ENCODE measurements at places on chromosomes 4 and X. TPM values are rescaled to one million over a fixed set of nuclear protein-coding genes. Genes with fewer than 3 reads are reported as not detected.
A peak's percentile ranks its signal among the peaks of the same experiment; 100 is the strongest.

- DNase-seq = no peak
Observed at GRCh38 chr4:158841540-158841939, 72.7 kb downstream of the FNIP2 start.

Gene AMBN
- not detected for total RNA-seq

GRCh38 chrX:115174548-115174947 lies 14.7 kb upstream of the RBMXL3 start:
- no peak for DNase-seq

Gene DNASE1L1
- total RNA-seq = 26.8 TPM

Gene CT47B1
- total RNA-seq = not detected

- no peak for DNase-seq
Observed at GRCh38 chr4:147037069-147037468, 91.4 kb upstream of the TTC29 start.

GRCh38 chr4:24924309-24924781 lies 11.5 kb upstream of the CCDC149 start:
- DNase-seq = no peak

Gene MED14
- 60.6 TPM for total RNA-seq

DNA sequence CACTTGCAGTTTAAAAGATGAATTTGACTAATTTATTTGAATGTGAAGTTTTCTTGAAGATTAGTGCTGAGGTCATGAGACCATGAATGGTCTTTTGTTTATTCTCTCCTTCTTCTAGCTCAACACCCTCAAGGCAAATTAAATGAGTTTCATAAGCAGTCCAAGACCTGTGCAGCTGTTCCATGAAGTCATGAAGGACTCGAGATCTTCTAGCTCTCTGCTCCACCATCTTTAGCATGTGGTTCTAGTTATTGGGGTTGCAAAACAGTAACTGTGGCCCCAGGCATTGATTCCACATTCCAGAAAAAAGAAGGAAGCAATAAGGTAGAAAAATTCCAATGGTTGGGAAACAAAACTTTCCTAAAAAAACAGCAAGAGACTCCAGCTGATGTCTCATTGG lies 84.2 kb upstream of the HS3ST1 start:
- no peak for DNase-seq

Gene AKAP17A
- 37.3 TPM for total RNA-seq

- no peak for DNase-seq
Observed at GRCh38 chr4:153750197-153750817, 9.5 kb downstream of the RNF175 start.

DNA sequence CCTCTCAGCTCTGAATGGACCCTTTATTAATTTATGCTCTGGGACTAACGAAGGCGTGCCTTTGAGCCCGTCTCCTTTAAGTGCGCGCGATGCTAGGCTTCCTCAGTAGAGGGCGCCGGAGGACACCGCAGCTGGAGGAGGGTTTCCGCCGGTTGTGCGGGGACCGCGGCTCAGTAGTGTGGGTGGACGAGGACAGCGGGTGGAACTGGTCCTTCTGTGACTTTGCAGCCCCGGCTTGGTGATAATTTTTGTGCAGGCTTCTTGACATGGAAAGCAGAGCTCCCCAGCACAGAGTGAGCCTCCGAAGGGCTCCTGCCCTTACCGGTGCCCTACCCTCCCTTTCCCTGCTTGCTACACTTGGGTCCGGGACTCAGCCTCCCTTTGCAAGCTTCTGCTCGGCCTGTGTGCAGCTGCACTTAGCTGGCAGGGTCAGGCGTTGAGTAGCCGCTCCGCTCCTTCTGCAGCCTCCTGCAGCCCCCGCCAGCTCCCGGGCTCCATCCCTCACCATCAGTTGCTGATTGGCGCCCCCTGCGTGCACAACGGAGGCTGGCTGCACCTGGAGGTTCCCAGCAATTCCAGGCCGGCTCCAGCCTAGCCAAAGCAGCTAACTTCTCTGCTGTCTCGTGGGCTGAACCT lies 26.8 kb upstream of the BOD1L1 start:
- peak; percentile 85 for DNase-seq

DNA sequence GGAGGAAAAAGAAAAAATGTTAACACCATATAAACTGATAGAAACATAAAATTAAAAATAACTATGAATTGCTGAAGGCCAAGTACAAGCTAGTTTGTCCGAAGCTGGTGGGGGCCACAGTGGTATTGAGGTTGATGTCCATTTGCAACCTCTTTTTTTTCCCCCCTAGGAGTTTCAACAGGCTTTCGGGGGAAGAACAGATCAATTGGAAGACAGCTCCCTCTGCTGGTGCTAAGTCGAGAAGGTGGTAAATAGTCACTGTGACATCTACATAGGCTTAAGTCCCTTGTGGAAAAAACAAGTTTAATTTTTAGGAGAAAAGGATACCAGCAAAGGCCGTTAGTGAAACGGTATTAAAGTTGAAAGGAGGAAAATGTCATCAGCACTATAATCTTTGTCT lies 115.7 kb upstream of the ZXDA start:
- peak; percentile 37 for DNase-seq

Gene SOX3
- not detected for total RNA-seq

DNA sequence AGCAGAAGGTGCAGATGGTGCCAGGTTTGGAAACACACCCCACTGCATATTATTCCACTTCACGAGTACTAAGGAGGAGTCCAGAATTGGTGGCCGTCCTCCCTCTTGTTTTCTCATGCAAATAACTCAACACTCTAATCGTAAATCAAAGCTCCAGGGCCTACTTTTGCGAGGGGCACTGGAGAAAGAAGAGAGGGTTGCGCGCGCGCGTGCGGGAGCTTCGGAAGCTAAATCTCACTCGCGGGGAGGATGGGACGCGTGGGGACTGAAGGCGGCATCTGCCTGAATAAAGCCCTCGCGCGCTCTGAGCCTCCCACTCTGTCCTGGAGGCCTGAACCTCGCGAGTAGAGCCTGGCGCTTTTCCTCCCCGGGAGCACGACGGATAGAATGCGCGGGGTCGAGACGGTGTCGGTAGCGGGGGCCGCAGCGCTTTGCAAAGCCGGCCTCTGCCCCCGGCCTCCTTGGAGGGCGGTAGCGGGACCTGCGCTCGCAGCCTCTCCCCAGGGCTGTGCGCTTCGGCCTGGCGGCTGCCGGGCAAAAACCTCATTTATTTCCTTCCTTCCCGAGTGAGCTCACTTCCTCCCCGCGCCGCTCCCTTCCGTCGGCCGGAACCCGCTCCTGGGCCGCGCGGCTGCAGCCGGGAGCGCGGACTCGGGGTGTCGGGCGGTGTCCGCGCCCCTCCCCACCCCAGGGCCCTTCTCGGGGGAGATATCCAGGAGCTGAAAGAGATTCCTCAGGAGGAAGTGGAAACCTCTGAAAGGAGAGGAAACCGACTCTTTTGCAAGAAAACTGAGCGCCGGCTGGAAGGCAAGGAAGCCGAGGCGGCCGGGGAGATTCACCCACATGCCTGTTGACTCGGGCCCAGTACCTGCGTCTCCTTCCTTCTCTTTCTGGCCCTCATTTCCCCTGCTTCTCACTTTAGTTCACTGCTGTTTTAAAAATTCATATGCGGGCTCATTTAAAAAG lies 20.7 kb downstream of the HAND2 start:
- no peak for DNase-seq

GRCh38 chr4:76984788-76985211 lies 35.2 kb downstream of the SEPTIN11 start:
- DNase-seq = peak; percentile 53

DNA sequence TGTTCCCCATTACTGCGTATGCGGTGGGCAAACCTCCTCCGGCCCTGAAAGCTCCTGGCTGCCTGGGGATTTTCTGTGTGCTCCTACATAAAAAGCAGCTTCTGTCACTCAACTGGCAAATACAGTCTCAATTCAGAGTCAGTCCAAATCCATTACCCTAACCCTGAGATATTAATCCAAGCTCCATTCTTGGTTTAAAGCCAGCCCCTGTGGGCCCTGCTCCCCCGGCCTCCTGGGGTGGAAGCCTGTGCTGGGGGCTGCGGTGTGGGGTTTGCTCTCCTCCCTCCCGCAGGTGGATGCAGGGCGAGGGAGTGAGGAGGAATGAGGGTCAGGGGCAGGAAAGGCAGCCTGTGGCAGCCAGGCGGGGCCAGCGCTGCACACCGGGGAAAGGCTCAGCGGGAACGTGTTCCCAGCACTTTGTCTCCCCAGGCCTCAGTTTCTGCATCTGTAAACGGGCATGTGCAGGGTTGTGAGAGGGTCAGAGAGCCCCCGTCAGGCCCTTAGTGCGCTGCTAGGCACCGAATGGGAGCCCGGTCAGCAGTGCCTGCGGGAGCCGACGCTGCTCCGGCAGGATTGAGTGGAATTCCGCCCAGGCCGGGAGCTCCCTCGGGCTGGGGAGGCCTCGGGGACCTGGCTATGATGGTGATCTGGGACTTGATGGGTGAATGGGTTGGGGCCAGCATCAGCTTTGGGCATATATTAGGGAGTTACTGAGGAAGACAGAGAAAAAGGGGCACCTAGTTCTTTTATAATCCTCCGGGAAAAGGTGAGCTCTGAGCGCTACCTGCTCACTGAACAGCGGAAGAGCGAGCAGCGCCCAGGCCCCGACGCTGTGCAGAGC lies 6.3 kb upstream of the RGS12 start:
- DNase-seq = no peak

Gene PAK3
- total RNA-seq = 0.84 TPM

DNA sequence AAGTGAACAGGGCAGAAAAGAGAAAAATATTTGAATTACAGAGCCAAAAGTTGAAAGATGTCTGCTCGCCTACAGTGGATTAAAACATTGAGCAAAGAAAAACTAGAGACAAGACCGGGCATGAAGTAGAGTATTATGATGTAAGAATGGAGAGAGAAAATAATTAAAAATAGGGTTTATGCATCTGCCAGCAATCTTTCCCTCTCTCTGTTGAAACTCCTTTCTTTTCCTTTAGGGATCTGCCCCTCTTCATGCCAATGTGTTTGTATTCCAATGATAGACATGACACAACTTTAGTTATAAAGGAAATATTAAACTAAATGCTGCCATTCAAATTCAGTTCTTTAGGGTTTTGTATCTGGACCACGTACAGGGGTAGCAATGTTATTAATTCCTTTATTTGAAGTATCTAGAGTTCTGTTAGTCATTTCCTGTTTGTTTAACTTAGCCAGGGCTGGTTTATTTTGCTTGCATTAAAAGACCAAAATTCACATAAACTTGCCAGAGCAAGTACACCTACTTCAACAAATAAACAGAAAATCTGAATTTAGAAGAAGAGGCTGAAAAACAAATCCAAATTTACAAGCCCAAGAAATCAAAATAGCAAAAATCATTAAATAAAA lies 202.6 kb downstream of the SPOCK3 start:
- DNase-seq = no peak

GRCh38 chr4:26020083-26020668 lies 106.2 kb downstream of the SMIM20 start:
- no peak for DNase-seq

- no peak for DNase-seq
Observed at GRCh38 chr4:183443655-183444213, 702 bp upstream of the CDKN2AIP start.

Gene FAM47A
- not detected for total RNA-seq

Gene ADAM29
- not detected for total RNA-seq

DNA sequence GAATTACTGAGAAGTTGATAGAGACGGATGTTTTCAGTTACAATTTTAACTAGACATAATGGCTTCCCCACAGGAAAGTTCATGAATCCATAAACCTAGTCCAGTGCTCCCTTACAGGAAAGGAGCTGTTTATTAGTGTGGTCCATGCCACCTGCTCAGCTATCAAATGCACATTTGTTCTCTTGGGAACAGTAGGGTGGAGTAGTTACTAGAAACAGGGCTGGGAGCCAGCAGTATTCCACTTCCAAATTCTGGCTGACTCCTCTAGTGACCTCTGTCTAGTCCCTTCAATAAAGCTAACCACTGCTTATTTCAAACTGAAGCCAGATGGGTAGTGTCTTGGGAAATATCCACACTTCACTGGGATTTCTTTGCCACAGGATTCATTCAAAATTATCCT lies 88.4 kb upstream of the TLL1 start:
- DNase-seq = no peak

Gene KLHL13
- total RNA-seq = 6.3 TPM

Gene FAM200B
- 33.7 TPM for total RNA-seq

Gene FAM236A
- total RNA-seq = not detected

- DNase-seq = peak; percentile 32
Observed at GRCh38 chr4:145937971-145938611, 532 bp downstream of the ZNF827 start.

DNA sequence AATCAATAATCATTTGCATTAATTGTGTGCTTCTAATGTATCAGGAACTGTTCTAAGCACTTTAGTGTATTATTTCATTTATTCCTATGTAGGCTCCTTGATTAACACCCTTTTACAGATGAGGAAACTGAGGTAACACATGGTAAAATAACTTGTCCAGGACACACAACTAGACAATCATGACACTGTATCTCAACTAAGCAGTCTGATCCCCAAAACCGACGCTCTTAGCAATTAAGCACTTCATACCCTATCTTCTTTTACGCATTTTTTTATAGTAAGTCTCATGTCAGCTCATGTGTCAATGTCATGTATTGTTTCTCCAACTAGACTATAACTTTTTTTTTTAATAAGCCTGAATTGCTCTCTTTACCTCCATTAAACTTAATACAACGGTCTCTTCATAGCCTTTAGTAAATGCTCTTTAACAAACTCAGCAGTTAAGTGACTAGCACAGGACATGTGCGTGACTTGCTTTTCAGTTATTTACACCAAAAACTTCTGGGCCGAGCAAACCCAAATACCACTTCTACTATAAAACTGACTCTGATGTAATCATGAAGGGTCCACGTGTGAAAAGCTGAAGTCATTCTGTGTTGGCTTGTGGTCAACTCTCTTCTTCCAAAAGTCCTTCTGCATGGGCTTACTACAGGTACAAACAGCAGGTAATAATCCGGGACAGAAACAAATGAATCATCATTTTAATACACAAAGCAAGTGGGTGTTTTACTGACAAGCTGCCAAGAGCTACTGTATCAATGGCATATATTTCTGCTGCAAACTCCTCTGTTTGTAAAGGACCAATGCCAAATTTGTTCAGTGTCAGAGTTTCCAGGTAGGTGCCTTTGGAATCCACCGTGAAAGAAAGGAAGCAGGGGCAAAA lies 7.9 kb upstream of the AMBN start:
- DNase-seq = peak; percentile 27

DNA sequence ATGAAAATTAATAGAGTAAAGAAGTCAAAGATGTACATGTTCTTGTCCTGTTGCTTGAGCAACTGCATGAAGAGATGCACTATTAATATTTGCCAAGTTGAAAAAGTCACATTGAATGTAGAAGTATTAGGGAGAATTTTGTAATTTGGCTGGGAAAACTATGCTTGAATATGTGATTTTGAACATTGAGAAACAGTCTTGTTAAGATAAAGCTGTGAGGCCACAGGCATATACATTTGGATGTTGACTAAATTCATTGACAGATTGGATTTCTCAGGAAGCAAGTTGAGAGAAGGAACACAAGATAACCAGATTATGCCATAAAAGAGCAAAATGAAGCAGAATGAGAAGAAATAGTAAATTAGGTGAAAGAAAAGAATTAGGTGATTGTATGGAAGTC lies 1777.5 kb upstream of the PCDH7 start:
- DNase-seq = no peak

GRCh38 chr4:84496331-84496705 lies 2.8 kb downstream of the NKX6-1 start:
- no peak for DNase-seq

DNA sequence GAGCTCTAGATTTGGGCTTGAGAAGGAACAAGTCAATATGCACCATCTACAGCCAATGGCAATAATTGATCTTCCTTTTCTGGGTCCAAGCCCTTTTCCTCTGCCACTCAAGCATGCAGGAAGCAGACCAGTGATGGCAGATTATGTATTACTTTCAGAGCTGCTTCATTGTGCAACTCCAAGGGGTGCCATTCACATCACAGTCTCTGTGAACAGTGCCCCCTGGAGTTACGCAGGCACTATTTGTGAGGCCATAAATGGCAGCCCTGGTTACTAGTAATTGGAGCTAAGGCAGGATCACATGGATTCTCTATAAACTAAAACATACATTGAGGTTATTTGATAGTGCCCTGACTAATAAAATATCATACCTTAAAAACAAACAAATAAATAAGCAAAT lies 313.4 kb upstream of the SLC7A11 start:
- DNase-seq = no peak

Gene ZNF185
- total RNA-seq = 4.6 TPM

Data from left colon (tissue), 2 donors.